Heart left ventricle (tissue), 16 donors: ENCODE measurements at places on chromosomes 2 and 18. TPM values are rescaled to one million over a fixed set of nuclear protein-coding genes. Genes with fewer than 3 reads are reported as not detected.

Gene TMEM247
- not detected for polyA plus RNA-seq

Gene CXCR1
- 0.08 TPM for polyA plus RNA-seq

Gene NMUR1
- 0.23 TPM for polyA plus RNA-seq

Gene REG3G
- polyA plus RNA-seq = not detected

- no peak for DNase-seq
Observed at GRCh38 chr18:55302167-55302833, 285.7 kb downstream of the TCF4 start.

DNA sequence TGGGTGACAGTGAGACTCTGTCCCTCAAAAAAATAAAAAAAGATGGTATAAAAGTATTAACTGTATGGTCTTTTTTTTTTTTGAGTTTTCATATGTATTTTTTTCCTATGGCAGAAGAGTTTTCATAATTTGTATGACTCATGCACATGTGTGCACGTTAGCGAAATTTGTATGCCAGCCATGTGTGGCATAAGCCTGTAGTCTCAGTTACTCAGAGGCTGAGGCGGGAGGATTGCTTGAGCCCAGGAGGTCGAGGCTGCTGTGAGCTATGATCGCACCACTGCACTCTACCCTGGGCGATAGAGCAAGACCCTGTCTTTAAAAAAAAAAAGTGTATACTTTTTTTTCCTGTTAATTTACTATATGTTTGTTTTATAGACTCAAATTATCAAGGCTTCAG, 160.8 kb downstream of the TGIF1 start:
- DNase-seq = no peak

DNA sequence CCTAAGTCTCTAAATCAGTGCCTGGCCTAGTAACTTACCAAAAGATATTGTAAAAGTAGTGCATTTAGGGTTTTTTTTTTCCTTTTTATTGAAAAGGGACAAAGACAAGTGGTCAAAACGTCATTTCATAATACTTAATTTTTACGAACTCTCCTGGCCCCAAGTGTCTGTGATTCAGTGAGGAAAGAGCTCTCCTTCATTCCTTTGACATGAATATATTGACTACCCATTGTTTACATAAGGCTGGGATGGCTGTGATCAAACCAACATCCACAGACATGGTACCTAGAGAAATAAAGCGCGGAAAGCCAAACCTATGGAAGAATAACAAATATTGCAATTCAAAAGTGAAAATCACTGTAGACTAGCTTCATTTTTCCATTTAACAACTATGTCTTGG, 198.4 kb downstream of the BABAM2 start:
- DNase-seq = no peak

GRCh38 chr2:189153619-189154018, 25.9 kb downstream of the COL5A2 start:
- peak; percentile 24 for DNase-seq

DNA sequence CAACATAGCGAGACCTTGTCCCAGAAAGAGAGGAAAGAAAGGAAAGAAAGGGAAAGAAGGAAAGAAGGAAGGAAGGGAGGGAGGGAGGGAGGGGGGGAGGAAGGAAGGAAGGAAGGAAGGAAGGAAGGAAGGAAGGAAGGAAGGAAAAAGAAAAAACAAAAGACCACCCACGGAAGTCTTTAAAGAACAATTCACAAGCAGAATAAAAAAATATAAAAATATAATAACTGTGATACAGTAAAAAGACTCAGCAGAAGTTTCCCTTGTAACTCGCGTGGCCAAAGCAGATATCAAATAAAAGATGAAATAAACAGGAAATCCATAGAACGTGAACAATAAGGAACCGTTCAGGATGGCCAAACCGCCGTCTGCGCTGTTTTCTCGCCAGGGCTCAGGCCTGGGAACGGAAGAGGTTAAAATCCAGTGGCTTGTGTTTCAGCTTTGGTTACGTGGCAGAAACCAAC, 1.2 kb upstream of the SLC1A4 start:
- no peak for DNase-seq

DNA sequence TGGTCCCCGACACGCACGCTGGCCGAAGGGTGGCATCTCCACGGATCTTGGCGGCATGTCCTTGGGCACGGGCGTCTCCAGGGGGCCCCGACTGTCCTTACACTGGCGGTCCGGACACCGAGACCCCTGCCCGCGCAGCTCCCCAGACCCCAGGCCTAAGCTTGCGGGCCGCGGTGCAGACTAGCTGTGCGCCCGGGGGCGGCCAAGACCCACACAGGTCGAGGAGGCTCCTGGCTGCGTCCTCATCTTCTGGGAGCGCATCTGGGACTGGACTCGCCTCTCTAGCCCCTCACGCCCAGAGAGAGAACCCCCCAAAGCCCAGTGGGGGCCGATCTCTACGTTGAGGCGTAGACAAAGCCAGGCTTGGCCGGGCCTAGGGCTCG, 475 bp upstream of the TWIST2 start:
- no peak for DNase-seq

GRCh38 chr18:55283309-55283708, 304.7 kb downstream of the TCF4 start:
- no peak for DNase-seq
